ENCODE measurements at places on chromosomes 7 and 10. TPM values are rescaled to one million over a fixed set of nuclear protein-coding genes. Genes with fewer than 3 reads are reported as not detected.

- H3K27ac ChIP-seq, result no peak overlapping the region
- H3K36me3 ChIP-seq, result peaks cover 22% of the 10 kb centered on the region
- peaks cover 51% of the 10 kb centered on the region for H3K4me1 ChIP-seq
- H3K27me3 ChIP-seq, result no peaks in the 10 kb centered on the region
Observed at GRCh38 chr10:85645926-85646711, 720.5 kb downstream of the GRID1 start.

DNA sequence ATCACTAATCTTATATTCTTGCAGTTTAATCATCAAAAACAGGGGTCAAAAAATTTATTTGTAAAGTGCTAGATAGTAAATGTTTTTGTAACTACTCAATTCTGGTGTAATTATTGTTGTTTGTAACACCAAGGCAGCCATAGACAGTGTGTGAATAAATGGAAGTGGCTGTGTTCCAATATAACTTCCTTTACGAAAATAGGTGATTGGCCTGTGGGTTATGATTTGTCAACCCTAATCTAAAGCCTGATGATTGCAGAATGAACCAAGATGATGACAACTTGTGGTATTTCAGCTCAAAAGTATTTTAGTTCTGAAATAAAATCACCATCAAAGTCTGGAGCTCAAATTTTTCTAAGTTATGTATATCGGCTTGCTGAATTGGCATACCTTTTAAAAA lies 34.4 kb upstream of the ETV1 start:
- no peak for DNase-seq
- no peaks in the 10 kb centered on the region for H3K36me3 ChIP-seq
- H3K27me3 ChIP-seq, result no peaks in the 10 kb centered on the region
- H3K4me3 ChIP-seq, result no peak overlapping the region

- DNase-seq, result peak; percentile 21
- no peaks in the 10 kb centered on the region for H3K36me3 ChIP-seq
- no peaks in the 10 kb centered on the region for H3K4me1 ChIP-seq
- no peak overlapping the region for H3K27ac ChIP-seq
- H3K27me3 ChIP-seq, result no peaks in the 10 kb centered on the region
Observed at GRCh38 chr7:41599760-41600159, 103.1 kb downstream of the INHBA start.

DNA sequence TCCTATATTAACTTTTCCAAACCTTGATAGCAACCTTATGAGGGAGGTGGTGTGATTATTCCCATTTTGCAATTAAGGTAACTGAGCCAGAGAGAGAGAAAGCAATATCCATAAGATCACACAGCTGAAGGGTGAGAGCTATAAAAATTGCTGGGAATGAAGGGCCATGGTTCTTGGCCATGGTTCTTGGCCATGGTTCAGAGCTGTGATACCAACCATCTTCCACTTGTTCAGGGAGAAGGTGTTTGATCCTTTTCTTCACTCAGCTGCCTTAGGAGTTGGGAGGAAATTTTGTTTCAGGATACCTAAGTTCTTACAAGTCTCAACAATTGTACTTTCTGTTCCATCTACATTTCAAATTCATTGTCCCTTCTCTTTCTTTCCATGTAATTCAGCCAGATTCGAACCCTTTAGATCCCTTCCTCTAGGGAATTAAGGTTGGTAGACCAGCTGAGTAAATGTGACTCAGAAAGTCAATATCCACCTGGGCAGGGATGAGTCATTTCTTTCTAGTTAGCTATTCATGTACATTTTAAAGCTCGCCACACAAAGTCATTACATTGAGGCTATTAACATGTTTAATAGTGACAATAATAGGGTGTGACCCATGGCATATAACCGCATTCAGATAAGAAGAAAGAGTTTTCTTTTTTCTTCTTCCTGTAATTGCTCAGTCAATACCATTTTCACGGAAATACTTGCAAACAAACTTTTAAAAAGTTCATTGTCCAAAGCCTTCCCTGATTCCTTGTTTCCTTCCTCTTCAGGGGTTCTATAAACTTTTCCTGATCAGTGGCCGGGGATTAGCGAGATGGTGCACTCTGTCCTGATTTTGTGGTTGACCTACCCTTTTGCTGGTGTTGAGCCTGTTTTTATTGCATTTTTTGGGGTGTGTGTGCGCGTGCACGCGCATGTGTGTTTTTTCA lies 143.4 kb downstream of the TCF7L2 start:
- peaks cover 53% of the 10 kb centered on the region for H3K4me1 ChIP-seq
- H3K27ac ChIP-seq, result peak overlapping the region; percentile 92
- DNase-seq, result peak; percentile 43
- H3K27me3 ChIP-seq, result no peaks in the 10 kb centered on the region
- peaks cover 61% of the 10 kb centered on the region for H3K36me3 ChIP-seq
- H3K4me3 ChIP-seq, result peak overlapping the region; percentile 27

RFC2 gene
- 38.6 TPM for total RNA-seq

DNA sequence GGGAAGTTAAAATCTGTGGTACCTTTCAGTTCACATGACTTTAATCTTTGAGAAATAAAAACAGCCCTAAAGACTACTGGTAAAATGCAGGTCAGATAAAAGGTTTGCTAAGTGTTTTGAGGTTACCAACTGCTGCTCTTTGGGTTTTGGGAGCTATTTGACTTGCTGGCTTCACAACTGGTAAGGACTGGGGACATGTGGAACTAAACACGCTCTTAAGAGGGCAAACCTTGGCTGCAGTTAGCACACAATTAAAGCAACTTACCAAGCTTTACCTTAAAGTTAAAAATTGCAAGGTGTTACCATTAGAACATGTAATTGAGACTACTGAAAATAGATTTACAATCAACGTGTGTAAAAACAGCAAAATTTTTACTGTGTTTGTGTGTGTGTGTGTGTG lies 220.2 kb downstream of the PHF14 start:
- no peaks in the 10 kb centered on the region for H3K36me3 ChIP-seq
- no peak overlapping the region for H3K4me3 ChIP-seq
- no peak for DNase-seq
- H3K27ac ChIP-seq, result no peak overlapping the region
- no peaks in the 10 kb centered on the region for H3K4me1 ChIP-seq
- H3K27me3 ChIP-seq, result no peaks in the 10 kb centered on the region

WNT8B gene
- total RNA-seq, result not detected

GRCh38 chr7:135977007-135977741 lies at the start of gene MTPN:
MTPN (minus strand) TSS chr7:135977359; CDS start chr7:135977100, 259 bp downstream.
- DNase-seq, result peak; percentile 98
- peaks cover 35% of the 10 kb centered on the region for H3K4me1 ChIP-seq
- H3K27me3 ChIP-seq, result no peaks in the 10 kb centered on the region
- H3K4me3 ChIP-seq, result peak within 1 kb of the TSS; percentile 87
- H3K36me3 ChIP-seq, result peaks cover 19% of the 10 kb centered on the region

HABP2 gene
- 1.0 TPM for total RNA-seq

DNA sequence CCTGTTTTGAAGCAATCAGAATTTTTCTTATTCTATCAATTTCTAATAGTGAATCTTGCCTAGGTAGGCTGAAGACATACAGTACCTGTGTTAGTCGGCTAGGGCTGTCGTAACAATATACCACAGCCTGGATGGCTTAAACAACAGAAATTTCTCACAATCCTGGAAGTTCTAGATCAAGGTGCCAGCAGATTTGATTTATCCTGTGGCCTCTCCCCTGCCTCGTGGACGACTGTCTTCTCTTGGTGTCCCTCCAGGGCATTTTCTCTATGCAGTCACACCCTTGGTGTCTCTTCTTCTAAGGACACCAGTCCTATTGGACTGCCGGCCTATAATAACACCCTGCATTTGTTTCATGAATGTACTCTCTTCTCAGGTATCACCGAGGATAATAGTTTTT lies 1.8 kb upstream of the RSU1 start:
- peaks cover 25% of the 10 kb centered on the region for H3K36me3 ChIP-seq
- H3K27ac ChIP-seq, result no peak overlapping the region
- peaks cover 18% of the 10 kb centered on the region for H3K4me1 ChIP-seq
- no peak for DNase-seq
- H3K4me3 ChIP-seq, result no peak overlapping the region

- no peaks in the 10 kb centered on the region for H3K36me3 ChIP-seq
- H3K27ac ChIP-seq, result no peak overlapping the region
Observed at GRCh38 chr10:19832699-19833098, 16.5 kb downstream of the PLXDC2 start.

DNA sequence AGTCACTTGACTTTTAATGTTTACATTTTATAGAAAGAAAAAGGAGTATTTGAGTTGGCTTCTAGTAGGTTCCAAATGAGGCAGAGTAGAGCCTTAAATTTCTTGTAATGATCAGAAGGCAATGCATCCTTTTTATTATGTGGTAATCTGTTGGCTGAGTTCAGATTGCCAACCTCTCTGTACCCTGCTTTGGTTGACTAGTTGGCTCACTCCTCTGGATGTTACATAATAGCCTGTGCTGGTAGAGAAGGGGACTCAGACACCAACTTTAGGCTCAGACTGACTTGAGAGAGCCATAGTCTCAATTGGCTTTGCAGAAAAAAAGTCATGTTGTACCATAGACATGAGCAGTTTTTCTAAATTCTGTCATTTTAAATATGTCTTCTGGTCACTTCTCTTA lies 46.8 kb upstream of the GLCCI1 start:
- DNase-seq, result no peak
- H3K36me3 ChIP-seq, result no peaks in the 10 kb centered on the region
- peaks cover 13% of the 10 kb centered on the region for H3K4me1 ChIP-seq

DNA sequence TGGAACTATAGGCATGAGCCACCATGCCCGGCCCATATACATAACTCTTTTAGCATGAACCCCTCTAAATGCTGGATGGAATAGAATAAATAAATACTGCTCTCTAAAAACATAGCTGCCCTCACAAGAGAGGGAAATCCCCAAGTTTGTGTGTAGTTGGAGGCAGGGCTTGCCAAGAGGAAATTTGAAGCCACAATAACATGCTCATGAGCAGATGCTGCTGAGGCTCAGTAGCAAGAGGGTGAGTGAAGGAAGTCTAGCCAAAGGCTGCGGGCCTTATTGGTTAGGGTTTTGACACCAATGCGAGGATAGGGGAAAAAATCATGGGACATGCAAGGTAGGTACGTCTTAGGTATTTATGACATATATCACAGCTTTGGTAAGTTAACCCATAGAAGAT lies 17.3 kb downstream of the TPK1 start:
- no peak overlapping the region for H3K4me3 ChIP-seq
- no peaks in the 10 kb centered on the region for H3K36me3 ChIP-seq
- DNase-seq, result no peak
- H3K27me3 ChIP-seq, result no peaks in the 10 kb centered on the region
- no peak overlapping the region for H3K27ac ChIP-seq

DNA sequence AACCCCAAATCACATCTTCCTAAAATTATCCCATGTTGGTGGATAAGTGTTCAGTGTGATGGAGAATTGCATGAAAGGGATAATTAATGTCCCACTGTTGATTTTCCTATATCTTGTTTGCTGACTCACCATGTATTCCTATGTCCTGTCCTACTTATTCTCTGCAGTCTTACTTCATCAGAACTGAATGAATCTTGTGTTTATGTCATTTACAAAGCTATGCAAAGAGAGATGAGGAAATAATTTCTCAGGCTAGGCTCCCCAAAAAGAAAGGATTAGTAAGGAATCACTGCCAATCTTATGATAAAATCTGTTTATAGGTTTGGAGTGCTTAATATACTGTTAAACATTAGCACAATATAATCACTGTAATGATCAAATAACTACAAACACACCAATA lies 360.8 kb downstream of the CRPPA start:
- H3K4me1 ChIP-seq, result peaks cover 16% of the 10 kb centered on the region
- no peaks in the 10 kb centered on the region for H3K27me3 ChIP-seq
- H3K36me3 ChIP-seq, result no peaks in the 10 kb centered on the region
- DNase-seq, result no peak
- H3K27ac ChIP-seq, result no peak overlapping the region

- H3K4me1 ChIP-seq, result no peaks in the 10 kb centered on the region
- no peaks in the 10 kb centered on the region for H3K27me3 ChIP-seq
- no peak overlapping the region for H3K4me3 ChIP-seq
- no peaks in the 10 kb centered on the region for H3K36me3 ChIP-seq
Observed at GRCh38 chr10:129545261-129545660, 78.2 kb downstream of the MGMT start.

DNA sequence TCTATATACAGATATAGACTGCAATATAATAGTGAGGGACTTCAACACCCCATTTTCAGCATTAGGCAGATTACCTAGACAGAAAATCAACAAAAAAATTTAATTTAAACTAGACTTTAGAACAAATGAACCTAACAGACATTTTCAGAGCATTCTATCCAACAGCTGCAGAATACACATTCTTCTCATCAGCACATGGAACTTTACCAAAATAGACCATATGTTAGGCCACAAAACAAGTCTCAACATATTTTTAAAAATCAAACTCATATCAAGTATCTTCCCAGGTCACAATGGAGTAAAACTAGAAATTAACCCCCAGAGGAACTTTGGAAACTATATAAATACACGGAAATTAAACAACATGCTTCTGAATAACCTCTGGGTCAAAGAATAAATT lies 169.6 kb downstream of the MTERF1 start:
- peaks cover 7% of the 10 kb centered on the region for H3K4me1 ChIP-seq
- H3K4me3 ChIP-seq, result no peak overlapping the region
- H3K27me3 ChIP-seq, result no peaks in the 10 kb centered on the region
- H3K36me3 ChIP-seq, result no peaks in the 10 kb centered on the region
- H3K27ac ChIP-seq, result no peak overlapping the region

DNA sequence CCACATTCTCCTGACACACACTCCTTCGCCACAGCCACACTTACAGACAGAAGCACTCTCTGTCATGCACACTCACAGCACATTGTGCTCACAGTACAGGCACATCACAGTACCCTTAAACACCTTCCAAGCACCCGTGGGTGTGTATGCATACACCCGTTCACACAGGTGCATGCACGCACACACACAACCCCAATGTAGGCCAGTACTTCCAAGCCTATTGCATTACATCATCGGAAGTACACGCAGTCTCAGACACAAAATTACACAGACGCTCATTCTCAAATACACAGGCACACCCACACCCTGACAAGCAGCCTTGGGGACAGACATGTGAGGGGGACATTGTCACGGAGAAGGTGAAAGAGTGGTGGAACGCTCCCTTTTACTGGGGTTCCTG lies 11.1 kb downstream of the KAZALD1 start:
- H3K4me1 ChIP-seq, result peaks cover 8% of the 10 kb centered on the region
- no peaks in the 10 kb centered on the region for H3K36me3 ChIP-seq
- DNase-seq, result no peak
- H3K27me3 ChIP-seq, result peaks cover 58% of the 10 kb centered on the region
- no peak overlapping the region for H3K27ac ChIP-seq

ANKRD26 gene
- total RNA-seq, result 9.0 TPM

- H3K4me3 ChIP-seq, result no peak overlapping the region
- no peak overlapping the region for H3K27ac ChIP-seq
- no peak for DNase-seq
- no peaks in the 10 kb centered on the region for H3K36me3 ChIP-seq
- H3K4me1 ChIP-seq, result no peaks in the 10 kb centered on the region
Observed at GRCh38 chr7:4149645-4150044, 532.5 kb upstream of the FOXK1 start.

CLDN3 gene
- 122 TPM for total RNA-seq

DNA sequence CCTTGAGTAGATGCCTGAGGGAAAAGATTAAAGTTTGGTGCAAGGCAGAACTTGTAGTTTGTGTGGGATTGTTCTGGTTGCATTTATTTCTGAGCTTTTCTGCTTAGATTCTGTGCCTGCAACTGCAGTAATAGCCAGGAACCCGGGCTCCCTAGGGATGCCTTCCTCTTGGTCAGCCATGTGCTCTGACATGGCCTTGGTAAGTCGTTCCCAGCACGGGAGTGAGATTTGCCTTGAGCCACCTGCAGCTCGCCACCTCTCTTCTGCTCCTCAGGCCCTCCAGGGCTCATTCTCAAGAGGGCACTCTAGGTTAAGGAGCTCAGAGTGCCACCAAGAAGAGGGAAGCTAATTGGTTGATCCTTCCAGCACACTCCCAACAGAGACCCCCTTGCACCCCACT lies 350.6 kb upstream of the MKI67 start:
- H3K27ac ChIP-seq, result no peak overlapping the region
- H3K4me1 ChIP-seq, result no peaks in the 10 kb centered on the region
- H3K36me3 ChIP-seq, result no peaks in the 10 kb centered on the region
- no peaks in the 10 kb centered on the region for H3K27me3 ChIP-seq
- DNase-seq, result no peak
